ENCODE measurements at places on chromosomes 1 and 21. TPM values are rescaled to one million over a fixed set of nuclear protein-coding genes. Genes with fewer than 3 reads are reported as not detected.

DNA sequence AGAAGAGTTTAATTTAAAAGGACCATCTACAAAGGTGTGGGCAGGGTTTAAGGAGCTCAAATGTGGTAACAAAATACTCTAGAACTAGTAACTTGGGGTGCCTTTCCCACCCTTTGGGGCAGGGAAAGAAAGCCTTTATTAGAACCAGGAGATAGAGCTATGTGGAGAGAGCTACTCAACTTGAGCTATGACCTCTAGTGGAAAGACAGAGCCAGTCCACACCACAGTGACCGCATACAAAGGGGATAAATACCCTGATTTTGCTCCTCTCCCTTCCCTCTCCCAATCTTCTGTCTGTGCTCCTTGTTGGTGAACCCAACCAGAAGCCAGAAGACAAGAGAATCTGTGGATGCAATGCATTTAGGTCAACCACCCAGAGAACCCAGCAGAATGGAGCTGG is 54.4 kb upstream of the JAK1 start:
- DNase-seq = no peak

The KIAA1614 gene
- 16.8 TPM for polyA plus RNA-seq

DNA sequence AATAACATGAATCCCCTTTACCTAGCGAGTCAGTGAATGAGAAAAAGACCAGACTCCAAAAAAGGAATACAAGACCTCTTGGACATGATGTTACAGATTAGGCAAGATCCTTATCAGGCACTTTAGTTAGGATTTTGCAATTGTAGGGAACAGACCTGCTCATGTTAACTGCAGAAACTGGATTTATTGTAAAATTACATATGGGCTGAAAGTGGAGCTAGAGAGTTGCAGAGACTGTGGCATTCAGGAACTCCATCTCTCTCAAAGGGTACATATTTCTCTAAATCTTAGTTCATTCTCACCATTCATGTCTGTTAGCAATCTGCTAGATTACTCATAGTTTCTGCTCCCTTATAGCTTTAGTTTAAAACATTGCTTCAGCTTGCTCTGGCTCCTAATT is 142.2 kb downstream of the PAPPA2 start:
- DNase-seq = no peak

DNA sequence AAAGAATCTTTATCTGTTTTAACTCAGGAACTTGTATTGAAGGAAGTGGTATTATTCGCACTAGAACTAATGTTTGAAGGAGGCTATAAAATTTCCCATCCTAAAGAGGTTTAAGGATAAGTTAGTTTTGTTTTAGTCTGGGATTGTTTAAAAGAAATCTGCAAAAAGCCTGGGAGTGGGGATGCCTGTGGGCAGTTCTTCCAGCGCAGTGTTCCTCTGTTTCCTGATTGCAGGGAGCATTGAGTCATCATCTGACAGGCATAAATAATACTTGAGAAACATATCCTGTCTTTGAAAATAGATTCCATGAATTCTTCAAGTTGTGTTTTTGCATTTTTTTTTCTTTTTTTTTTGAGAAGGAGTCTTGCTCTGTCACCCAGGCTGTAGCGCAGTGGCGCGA is 350.8 kb upstream of the PTBP2 start:
- no peak for DNase-seq
